ENCODE measurements at places on chromosomes 12 and 14.

DNA sequence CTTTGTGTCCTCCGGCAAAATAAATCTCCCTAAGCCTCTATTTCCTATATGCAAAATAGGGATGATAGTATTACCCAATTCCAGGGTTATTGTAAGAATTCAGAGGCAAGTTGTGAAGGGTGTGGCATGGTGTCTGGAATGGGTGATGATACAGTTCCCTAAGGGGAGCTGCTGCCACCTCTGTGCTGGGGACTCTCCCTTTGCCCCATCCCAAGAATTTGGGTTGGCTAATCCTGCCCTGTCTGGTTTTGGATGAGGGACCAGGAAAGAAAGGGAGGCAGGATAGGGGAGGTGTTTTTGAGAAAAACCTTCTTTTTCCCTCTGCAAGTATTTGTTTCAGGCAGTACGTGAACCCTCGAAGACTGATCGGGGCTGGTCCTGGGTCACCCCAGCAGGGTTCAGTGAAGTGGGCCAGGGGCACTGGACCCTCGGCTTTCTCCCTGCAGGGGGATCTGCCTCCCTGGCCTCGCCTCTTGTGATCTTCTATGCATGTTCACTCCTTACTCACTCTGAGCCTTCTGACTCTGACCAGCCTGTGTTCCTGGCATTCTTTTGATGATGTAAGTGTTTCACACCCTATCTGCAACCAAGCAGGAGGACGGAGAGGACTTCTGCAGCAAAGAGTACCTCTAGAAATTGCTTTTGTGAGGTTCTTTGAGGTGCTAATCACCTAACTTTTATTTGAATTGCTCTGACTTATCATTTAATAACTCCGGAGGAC is 60.8 kb downstream of the RASSF3 start:
- no peak for DNase-seq

DNA sequence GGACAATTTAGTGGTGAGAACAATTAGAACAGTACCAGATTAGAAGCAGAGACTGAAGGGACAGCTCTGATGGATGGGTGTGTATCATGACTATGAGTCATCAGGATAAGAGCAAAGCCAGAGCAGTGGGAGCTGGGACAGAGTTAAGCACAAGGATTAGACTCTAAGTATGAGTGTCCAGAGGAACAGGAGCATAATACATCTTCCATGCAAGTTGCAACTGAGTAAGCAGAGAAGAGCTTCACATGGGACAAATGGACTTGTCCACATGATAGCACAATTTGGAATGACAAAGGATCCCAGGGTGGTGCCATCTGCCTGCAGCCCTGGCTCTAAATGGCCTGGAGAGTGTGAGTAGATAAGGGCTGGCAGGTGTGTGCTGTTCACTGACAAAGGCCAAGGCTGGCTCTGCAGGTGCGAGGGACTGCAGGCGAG is 226.4 kb upstream of the CAND1 start:
- no peak for DNase-seq

- DNase-seq = no peak
Measured at GRCh38 chr12:93766796-93767523, 89.8 kb downstream of the CRADD start.

- DNase-seq = no peak
Measured at GRCh38 chr14:68297876-68298468, 478.4 kb downstream of the RAD51B start.

- no peak for DNase-seq
Measured at GRCh38 chr12:68865399-68866164, 57.6 kb downstream of the MDM2 start.

GRCh38 chr14:23564181-23564812 is 3.3 kb downstream of the AP1G2 start:
- no peak for DNase-seq

DNA sequence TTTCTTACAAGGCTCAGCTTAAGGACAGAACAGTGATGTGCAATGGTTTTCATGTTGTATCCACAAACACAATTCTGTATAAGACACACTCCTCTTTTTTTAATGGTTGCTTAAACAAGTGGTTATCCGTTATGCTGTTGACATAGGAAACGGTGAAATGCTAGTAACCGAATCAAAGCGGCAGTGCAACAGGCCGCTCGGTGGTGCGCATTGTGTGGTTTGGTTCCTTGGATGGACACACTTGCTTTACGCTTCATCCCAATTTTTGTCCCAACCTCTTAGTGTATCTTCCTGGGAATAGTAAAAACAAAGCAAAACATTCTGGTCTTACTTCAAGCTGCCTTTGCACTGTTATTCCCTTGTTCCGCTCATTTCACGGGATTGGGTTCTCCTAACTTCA is 650 bp upstream of the PTGER2 start:
- DNase-seq = no peak

GRCh38 chr14:75023108-75023507 is 20.4 kb downstream of the EIF2B2 start:
- no peak for DNase-seq

DNA sequence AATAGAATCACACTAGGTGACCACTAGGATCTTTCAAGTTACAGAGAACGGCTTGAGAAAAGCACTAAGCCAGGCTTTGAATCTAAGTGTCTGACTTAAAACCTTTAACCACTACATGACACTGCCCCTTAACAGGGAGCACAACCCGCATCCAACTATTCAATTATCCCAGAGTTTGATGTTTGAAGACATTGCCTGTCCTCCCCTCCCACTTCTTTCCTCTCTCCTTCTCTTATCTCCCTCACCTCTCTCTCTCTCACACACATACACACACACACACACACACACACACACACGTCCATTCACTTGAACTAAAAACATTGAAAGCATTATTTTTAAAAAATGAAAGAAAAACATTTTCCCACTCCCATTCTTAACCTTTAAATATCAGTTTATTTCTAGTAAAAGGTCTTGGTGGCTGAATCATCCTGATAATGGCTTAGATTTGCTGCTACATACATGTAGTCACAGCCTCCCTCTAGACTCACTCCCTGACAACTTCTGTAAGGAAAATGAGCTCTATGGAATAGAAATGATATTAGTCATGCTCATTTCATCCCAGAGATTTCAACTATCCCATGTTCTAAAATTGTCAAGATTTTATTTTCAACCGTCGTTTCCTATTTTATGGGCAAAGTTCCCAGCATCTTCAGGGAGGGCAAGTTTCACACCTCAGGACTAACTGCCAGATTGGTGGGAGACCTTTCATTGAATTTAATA is 53.5 kb upstream of the RAP1B start:
- DNase-seq = no peak

DNA sequence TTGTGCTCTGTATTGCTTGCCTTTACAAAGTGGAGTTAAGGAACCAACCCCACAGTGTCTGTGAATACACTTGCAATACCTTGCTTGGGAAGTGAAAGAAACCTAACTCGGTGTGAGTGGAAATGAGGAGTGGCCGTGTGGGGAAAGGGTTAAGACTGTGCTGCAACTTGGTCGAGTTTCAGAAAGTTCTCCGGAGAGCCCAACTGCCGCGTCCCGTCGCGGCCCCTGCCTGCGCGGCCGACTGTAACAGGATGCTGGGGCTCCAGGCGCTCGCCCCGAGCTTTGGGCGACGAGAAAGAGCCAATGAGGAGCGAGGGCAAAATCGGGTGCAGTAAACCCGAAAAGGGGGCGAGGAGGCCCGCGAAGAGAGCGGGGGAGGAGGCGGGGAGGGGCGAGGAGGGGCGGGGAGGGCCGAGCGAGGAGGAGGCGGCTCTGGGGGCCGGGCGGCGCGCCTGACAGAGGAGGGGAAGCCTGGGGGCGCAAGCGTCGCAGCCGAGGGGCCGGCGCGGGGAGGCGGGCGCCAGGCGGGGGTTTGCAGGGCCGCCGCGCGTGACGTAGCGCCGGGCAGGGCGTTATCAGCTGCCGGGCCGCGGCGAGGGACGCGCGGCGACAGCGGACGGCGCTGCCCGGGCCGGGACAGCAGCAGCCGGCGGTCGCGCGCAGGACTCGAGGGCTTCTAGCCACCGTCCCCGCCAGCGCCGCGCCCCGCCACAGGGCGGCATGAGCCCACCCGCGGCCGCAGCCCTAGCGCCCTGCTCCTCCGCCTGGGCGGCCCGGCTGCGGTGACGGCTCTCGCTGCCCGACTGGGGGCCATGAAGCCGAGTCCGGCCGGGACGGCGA is at the start of gene DACT1:
DACT1 (plus strand) TSS at position 572 of the 840 bp plus-strand sequence; CDS start at position 813, 241 bp downstream.
- peak; percentile 9 for DNase-seq

DNA sequence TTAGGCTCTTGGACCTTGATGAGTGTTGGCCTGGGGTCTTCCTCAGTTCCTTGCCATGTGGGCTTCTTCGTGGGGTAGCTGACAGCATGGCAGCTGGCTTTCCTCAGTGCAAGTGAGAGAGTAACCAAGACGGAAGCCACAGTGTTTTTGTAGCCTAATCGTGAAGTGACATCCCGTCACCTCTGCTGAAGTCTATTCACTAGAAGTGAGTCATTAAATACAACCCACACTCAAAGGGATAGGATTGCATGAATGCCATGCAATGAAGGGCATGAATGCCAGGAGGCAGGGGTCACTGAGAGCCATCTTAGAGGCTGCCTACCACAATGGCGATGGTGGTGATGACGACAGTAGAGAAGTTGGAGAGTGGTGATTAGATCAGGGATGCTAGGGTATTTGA is 13.5 kb upstream of the ASIC1 start:
- DNase-seq = no peak

- DNase-seq = no peak
Measured at GRCh38 chr14:64450255-64450654, 15.0 kb upstream of the AKAP5 start.

DNA sequence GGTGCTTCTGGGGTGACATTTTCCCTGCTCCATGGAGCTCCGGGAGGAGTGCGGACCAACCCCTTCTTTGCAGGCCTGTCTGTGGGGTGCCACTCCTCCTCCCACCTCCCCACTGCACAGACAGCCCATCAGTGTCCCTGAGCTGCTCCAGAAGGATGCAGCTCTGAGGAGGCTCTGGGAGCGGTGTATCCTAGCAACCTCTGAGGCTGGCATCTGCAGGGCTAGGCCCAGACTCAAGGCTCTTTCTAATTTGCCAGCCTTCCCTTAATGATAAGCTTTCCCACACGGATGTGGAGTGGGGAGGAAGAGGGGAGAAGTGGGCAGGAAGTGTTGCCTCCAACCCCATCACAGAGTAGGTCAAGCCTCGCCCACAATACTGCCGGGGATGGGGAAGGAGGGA is 59.7 kb downstream of the CALM1 start:
- DNase-seq = no peak

GRCh38 chr12:73547421-73547820 is 990.2 kb upstream of the ATXN7L3B start:
- DNase-seq = no peak

DNA sequence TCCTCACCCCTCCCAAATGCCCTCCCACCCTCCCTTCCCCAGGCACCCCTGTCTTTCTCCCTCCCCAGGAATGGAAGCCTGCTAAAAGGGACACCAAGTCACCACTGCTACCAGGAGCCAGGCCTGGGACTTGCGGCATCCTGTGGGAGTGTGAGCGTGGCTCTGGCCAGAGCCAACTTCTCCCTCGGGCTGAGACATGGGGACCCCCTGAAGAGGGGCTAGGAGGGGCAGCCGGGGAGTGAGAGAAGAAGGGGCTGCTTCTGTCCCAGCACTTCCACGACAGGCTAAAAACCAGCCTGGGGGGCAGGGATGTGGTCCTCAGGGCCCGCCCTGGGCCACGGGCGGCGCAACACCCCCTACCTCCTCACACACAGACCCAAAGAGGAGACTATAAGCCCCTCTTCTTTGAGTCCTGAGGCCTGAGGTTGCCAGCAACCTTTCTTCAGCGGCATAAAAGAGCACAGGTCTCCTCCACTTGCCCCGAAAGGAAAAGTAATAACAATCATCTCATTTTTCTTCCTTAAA is 278.9 kb downstream of the DPF3 start:
- no peak for DNase-seq

DNA sequence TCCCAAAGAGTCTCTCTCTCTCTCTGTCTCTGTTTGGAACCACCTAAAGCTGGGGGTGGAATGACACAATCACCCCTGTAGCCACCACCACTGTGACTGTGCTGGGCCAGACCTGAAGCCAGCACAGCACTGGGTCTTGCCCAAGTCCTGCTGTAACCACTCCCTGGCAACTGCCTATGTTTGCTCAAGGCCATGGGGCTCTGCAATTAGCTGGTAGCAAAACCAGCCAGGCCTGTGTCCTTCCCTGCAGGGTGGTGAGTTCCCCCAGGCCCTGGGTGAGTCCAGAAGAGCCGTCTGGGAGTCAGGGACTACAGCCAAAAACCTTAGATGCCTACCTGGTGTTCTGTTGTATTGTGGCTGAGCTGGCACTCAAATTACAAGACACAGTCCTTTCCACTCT is 50.8 kb downstream of the DGLUCY start:
- DNase-seq = no peak

- no peak for DNase-seq
Measured at GRCh38 chr12:20492251-20492760, 124.0 kb downstream of the PDE3A start.

DNA sequence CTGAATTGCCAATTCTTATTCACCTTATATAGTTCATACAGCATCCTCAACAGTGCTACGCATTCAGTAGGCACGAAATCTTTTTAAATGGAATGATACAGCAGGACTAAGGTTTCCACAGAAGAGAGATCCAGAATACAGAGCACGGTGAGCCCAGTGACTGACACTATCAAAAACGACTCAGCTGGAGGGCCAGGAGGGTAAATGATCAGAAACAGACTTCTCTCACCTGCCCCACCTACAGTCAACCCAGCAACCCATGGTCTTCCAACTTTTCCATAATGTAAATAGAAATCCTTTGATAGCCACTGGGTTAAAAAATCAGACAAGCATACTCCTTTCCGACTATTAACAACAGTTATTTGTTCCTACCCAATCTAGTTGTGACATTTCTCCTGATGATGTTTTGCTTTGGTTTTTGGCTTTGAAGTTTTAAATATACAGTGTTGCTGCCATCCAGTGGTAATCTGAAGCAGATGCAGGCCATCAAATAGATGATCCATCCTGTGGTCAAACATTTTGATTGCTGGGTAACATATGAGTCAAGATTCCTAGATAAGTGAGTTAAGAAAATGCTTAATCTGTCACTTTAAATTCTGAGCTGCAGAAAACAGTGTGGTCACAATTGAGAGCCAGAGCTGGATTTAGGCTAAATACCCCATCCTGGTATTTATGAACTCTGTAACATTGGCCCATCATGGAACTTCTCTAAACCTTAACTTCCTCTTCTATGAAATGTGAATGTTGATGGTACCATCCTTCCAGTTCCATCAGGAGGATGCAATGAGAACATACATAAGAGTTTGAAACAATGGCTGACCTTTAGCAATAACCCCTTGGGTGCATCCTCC is 42.0 kb downstream of the GPHB5 start:
- no peak for DNase-seq

- DNase-seq = no peak
Measured at GRCh38 chr12:72241552-72241951, 30.6 kb upstream of the TRHDE start.

DNA sequence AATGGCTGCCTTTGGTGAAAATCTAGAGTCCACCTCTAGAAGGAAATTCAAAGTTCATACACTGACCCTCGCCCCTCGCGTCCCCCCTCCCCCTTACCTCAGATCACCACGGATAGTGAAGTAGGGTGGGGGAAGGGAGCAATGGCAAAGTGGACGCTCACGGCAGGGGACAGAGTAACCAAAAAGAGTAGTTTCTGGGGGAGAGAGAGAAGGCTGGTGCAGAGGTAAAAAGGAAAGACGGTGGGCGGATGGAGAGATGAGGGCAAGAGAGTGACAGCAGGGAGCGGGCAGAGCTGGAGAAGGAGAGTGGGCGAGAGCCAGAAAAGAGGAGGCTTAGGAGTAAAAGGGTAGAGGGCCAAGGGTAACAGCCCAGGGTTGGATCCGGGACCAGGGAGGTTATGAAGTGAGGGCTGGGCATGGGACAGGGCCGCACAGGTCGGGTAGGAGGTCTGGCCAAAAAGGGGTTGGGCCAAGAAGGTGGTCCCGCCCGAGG is 423 bp downstream of the ALDH6A1 start:
- DNase-seq = no peak
